Activated CD8-positive, alpha-beta memory T cell treated with anti-CD3 and anti-CD28 coated beads for 4 hours (primary cell): ENCODE measurements at places on chromosomes 6 and 20.

GRCh38 chr6:135423649-135424128 is 73.9 kb downstream of the AHI1 start:
- DNase-seq, result no peak

DNA sequence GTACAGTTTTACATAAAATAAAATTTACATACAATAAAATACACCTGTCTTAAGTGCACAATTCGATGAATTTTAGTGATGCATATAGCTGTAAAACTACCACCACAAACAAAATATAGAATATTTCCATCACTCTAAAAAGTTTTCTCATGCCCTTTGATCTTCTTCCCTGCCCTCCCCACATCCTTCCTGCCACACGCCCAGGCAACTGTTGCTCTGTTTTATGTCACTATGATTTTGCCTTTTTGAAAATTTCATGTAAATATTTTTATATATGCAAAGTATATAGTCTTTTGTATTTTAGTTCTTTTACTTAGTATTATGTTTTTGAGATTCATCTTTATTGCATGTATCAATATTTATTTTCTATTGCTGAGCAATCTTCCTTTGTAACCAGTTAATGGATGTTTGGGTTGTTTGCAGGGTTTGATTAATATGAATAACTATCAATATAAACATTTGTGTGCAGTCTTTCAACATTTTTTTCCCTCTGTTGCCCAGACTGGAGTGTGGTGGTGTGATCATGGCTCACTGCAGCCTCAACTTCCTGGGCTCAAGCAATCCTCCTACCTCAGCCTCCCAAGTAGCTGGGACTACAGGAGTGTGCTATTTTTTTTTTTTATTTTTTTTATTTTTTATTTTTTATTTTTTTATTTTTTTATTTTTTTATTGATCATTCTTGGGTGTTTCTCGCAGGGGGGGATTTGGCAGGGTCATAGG is 23.8 kb upstream of the SAMHD1 start:
- DNase-seq, result no peak

DNA sequence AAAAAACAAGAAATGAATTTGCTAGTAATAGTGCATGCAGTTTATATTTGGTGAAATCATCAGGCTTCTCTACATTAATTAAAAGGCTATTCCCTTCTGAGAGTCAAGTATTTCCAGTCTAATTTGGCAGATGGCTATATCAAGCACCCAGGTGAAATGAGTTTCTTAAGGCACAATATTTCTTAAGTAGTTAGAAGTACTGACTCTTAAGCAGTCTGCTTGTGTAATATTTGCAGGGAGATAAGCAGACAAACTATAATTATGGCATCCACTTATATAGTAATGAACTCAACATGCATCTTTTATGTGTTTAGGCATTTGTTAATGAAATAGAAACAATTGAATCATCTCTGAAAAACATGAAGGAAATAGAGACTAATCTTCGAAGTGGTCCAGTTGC is 189.2 kb downstream of the UTRN start:
- DNase-seq, result no peak

- DNase-seq, result no peak
Measured at GRCh38 chr20:41138475-41139226, 1.3 kb downstream of the PLCG1 start.

DNA sequence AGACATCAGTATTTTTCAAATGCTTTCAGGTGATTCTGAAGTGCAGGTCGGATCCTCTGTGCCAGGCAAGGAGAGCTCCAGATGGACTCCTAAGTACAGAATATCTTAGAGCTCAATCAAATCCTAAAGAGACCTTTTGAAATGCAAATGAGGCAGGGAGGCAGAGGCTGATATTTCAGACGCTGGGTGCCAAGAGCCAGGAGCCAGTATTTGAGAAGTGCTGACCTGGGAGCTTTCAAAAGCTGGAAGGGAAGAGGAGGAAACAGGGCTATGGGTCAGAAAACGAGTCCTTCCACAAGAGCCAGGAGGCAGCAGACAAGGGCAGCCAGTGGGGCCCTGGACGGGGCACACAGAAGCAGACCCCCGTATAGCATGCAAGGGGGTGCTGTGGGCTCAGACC is 46.1 kb upstream of the DSN1 start:
- DNase-seq, result no peak

GRCh38 chr6:136510299-136510698 is 39.9 kb downstream of the MAP7 start:
- no peak for DNase-seq
